ENCODE measurements at places on chromosomes 1 and 21.

DNA sequence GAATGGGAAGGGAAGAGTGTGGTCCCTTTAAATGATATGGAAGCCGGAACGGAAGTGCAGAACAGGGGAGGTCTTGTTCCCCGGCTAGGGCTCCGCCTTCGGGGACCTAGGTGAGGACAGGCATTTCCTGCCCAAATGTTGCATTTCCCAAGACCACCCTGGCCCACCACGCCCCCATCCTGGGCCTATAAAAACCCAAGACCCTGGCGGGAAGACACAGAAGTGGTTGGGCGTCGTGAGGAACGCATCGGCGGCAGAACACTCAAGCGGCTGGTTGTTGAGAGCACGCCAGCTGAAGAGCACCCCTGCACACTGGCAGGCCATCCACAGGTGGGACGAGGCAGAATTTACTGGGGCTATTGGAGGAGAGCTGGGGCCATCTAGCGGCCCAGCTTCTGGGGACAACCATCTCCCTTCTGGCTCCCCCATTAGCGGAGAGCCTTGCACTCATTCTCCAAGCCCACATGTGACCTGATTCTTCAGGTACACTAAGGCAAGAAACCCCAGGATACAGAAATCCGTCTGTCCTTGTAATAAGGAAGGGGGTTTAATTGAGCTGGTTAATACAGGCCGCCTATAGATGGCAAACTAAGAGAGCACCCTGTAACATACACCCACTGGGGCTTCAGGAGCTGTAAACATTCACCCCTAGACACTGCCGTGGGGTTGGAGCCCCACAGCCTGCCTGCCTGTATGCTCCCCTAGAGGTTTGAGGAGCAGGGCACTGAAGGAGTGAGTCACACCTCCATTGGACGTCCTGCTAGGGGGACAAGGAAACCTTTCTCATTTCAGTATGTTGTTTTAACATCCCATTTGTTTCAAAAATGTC, 1327.9 kb downstream of the BRINP3 start:
- DNase-seq, result no peak

GRCh38 chr1:150302902-150303301, 9.2 kb downstream of the MRPS21 start:
- no peak for DNase-seq

DNA sequence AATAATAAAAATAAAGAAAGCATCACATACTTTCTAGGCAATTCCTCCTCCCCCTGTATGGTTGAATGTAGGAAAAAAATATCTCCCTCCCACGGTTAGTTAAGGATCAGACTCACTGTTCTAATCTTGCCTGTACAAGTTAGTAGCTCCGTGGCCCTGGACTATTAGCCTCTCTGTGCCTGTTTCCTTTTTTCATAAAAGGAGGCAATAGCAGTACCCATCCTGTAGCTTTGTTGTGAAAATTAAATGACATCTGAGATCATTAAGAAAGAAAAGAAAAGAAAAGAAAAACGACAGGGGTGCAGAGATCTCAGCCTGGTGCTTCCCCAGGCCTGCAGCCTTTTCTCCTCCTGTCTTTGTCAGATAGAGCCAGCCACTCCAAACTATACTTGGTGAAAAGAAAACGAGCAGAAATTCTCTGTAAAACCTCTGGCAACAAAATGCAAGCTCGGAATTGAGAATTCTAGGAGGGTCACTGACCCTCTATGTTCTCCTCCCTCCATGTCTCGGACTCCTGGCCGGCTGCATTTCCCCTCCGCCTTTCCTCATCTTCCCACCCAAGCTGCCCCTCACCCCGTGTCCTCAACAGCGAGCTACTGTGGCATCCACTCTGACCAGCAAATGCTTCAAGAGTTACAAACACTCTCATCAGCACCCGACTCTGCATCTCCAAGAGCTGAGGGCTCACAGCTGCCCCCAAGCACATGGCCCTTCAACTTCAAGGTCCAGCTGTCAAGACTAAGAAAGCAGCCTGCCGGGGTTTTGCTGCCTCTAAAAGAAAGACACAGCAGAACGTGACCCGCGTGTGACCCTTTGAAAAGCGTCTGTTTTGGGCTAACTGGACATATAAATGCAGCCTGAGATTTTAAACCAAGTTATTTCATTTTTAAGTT, 13.6 kb downstream of the RIPK4 start:
- no peak for DNase-seq

GRCh38 chr1:16146279-16147155, 9.4 kb downstream of the EPHA2 start:
- DNase-seq, result peak; percentile 96

DNA sequence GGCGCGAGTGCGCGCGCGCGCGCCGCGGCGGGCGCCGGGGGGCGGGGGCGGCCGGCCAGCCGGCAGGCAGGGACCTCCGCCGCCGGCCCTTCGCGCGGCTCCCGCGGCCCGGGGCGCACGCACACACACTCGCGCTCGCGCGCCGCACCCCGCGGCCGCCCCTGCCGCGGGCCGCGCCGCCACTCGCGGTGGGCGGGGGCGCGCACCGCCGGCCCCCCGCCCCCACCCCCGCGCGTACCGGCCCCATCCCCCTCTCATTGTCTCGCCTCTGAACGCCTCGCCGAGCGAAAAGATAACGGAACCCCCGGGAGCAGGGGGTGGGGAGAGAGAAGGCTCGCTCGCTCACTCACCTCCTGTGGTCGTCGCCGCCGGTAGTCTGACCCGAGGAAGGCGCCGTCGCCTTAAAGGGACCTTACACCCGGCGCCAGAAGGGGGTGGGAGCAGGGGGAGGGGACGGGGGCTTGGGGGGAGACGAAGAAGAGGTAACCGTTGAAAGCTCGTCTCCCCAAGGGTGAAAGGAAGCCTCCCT, 428 bp downstream of the POGZ start:
- peak; percentile 74 for DNase-seq

Data from astrocyte of the hippocampus (primary cell).